A673 (cell line): ENCODE measurements at places on chromosomes 3 and 15.

DNA sequence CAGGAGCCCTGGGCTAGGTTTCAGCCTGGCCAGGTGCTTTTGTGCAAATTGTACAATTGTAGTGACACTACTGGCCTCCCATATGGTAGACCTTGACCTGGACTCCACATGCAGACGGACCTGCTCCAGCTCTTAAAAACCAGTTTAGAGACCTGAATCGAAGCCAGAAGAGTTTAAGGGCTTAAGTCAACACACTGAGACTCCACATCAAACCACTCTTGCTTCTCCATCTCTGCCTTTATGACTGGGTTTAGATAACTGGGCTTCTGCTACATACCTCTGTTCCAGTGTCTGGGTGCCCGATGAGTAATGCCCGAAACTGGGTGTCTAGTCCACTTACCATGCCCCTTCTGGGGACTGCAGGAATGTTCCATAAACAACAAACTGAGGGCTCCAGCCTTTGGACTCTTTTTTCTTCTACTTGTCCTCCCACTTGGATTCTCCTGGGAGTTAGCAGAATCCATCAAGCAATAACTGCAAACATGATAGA is 32.8 kb downstream of the TMEM212 start:
- no peaks in the 10 kb centered on the region for H3K36me3 ChIP-seq
- peaks cover 36% of the 10 kb centered on the region for H3K4me1 ChIP-seq
- no peak overlapping the region for H3K27ac ChIP-seq
- no peak overlapping the region for H3K4me3 ChIP-seq
- no peaks in the 10 kb centered on the region for H3K27me3 ChIP-seq
- no peak for DNase-seq

- no peaks in the 10 kb centered on the region for H3K27me3 ChIP-seq
- no peaks in the 10 kb centered on the region for H3K36me3 ChIP-seq
- H3K27ac ChIP-seq = no peak overlapping the region
- DNase-seq = no peak
Measured at GRCh38 chr3:43212914-43213611, 73.3 kb upstream of the SNRK start.

GRCh38 chr3:40631341-40631995 is 106.7 kb downstream of the ZNF621 start:
- no peaks in the 10 kb centered on the region for H3K4me1 ChIP-seq
- no peak for DNase-seq
- H3K27me3 ChIP-seq = no peaks in the 10 kb centered on the region
- H3K27ac ChIP-seq = no peak overlapping the region

DNA sequence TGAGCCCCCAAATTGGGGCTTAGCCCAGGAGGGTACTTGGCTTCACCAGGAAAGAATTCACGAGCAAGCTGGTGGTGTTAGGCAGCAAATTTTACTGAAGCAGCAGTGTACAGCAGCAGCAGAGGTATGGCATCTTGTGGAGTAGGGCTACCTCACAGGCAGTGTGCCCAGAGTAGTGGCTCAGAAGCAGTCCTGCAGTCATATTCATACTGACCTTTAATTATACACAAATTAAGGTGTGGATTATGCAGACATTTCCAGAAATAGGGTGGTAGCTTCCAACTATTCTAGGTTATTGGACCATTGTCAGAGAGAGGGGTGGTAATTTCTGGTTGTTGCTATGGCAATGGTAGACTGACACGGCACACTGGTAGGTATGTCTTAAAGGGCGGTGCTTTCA is 20.7 kb upstream of the CADPS start:
- H3K27ac ChIP-seq = no peak overlapping the region
- H3K4me3 ChIP-seq = no peak overlapping the region
- no peaks in the 10 kb centered on the region for H3K4me1 ChIP-seq

DNA sequence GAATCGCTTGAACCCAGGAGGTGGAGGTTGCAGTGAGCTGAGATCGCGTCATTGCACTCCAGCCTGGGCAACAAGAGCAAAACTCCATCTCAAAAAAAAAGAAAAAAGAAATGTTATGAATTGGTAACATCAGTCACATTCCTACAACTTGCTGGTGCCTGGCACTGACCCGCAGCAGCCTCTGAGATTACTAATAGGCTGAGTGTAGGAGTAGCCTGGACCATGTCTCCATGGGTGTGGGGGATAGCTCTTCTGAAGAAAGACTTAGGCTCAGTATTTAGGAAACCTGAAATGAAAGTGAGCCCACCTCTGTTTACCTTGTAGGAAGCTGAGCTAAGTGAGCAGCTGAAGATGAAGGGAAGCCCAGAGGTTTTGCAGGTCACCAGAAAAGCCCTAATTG is 148.3 kb downstream of the LRRC28 start:
- DNase-seq = no peak
- no peak overlapping the region for H3K4me3 ChIP-seq
- no peaks in the 10 kb centered on the region for H3K36me3 ChIP-seq
- H3K4me1 ChIP-seq = peaks cover 18% of the 10 kb centered on the region
